AG09319 (cell line): ENCODE measurements at places on chromosomes 2 and 18.
A peak's percentile ranks its signal among the peaks of the same experiment; 100 is the strongest.

DNA sequence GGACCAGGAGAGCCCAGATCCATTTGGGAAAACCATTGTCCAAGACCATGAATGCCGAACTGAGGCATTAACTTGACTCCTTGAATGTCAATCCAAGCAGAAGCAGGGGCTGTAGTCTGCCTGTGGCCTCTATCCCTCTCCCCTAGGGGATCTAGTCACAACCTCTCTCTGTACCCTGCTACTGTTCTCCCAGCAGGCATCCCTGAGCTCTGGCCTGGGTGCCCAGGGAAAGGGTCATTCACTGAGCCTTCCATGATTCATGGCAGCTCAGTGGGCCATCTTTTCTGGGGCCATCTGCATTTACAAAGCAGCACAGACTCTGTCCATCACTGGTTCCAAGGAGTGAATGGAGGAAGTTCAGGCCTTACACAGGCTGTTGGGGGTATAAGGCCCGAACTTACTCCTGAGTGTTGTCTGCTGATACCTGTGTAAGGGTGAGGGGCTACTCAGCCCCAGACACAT is 151.8 kb downstream of the ZFP36L2 start:
- no peak for DNase-seq

DNA sequence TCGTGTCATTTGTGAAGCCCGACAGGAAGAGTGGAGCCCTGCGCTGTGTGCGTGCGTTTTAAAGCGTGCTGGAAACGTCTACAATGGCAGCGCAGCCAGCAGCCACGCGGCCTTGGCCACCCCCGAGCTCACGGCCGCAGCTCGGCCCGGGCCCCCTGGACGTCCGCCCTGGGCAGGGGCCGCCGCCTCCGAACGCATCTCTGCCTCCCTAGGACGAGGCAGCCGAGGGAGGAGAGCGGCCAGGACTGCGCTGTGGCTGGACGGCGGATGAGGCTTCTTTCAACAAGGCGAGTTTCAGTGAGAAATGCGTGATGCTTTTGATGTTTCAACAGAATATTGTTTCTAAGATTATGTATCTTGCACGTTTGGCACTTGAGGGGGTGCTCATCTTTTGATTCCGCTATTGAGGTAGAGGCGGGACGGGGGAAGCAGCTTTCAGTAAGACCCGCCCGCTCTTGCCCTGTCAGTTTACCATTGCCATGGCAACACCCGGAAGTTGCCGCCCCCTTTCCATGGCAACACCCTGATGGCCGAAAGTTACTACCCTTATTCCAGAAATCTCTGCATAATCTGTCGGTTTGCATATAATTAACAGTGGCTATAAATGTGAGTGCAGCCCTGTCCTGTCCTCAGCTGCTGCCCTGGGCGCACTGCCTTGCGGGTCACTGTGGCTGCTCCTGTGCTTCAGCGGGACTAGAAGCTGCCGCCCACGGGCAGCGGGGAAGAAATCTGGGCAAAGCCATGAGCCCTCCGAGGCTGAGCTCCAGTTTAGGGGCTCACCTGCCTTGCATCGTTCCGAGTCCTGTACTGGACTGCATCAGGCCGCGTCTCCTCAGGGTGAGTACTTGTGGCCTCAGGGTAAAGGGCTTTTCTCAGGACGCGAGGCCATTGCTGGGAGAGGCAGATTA is 38.6 kb downstream of the ADNP2 start:
- DNase-seq: peak; percentile 42

- DNase-seq: no peak
Observed at GRCh38 chr2:43420389-43420801, 175.4 kb downstream of the THADA start.

GRCh38 chr18:48126240-48126639 is 195.8 kb upstream of the SMAD2 start:
- no peak for DNase-seq

DNA sequence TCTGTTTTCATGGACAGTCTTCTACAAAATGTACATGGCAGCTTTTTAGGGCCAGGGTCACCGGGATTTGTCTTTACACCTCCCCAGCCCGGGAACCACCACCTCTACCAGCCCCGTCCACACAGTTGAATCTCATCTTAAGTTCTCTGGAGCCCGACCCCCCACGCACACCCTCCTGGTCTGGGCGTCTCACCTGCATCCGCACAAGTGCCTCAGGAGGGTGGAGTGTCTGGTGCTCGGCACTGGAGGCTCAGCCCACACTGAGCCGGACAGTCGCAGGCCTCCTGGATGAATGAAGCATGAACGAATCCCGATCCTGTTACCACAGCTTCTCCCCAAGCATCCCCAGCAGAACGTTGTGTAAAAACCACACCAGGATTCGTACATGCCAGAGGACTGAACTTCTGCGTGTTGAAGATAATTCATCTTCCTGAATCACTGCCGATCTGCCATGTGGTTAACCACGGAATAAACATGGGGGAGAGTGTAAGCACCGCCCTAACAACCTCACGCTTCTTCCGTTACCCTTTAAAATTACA is 162.0 kb downstream of the RTP5 start:
- DNase-seq: peak; percentile 35

GRCh38 chr2:230492107-230492506 is 76.1 kb downstream of the SP100 start:
- no peak for DNase-seq

GRCh38 chr18:3213300-3214059 is 6.3 kb downstream of the MYOM1 start:
- DNase-seq: no peak

- no peak for DNase-seq
Observed at GRCh38 chr2:161992531-161992930, 81.5 kb downstream of the DPP4 start.

DNA sequence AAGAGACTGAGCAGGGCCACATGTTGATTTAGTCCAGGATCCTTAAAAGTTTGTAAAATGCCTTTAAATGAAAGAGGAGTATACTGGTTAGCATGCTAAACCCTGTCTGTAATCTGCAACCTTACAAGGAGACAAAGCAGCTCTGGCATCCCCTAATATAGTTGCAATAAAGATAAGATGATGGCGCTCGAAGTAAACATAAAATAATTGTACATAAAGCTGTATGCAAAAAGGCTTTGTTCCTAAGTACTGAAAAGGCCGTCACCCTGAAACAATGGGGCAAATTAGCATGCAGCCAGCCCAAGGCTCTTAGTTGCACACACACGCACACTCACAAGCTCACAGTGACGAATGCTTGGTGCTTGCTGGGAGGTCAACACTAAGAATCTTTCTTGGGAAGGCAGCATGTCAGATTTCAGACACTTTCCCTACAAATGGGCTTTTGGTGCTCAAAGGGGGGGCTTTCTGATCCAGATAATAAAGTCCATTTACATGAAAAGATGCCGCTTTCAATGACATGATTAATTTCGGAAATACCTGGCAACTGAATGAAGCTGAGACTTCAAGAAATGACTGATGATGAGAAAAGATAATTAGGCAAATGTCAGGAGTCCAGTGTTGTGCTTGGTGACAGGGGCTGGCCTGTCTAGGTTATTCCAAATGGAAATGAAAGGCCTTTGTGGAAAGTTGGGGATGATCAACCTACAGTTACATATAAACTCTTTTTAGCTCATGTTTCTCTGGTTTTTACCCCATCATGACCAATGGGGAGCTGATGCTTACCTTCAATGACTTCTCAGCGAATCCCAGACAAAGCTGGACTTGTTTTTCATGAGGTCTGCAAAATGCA is 370.3 kb downstream of the MEIS1 start:
- DNase-seq: no peak

GRCh38 chr2:224099861-224100643 is 61.0 kb upstream of the SERPINE2 start:
- DNase-seq: no peak

DNA sequence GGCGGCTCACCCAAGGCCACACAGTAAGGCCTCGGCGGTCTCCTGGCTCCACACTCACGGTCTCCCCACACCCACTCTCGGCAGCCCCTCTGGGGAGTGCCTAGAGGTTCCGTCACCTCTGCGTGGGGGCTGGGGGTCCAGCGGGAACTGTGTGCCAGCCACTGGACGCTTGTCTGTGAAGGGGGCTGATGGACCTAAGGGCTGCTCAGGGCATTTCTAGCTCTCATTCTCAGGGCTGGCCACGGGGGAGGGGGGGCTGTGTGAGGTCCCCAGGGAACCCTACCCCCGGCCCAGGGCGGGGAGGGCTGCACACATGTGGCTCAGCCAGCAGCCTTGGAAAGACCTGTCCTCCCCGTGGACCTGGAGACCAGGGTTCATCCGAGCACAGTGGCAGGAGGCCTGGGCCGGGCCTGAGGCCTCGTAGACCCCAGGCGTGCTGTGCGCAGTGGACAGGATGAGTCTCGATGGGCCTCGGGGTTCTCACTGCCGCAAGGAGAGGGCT is 27.1 kb upstream of the ODC1 start:
- DNase-seq: no peak

DNA sequence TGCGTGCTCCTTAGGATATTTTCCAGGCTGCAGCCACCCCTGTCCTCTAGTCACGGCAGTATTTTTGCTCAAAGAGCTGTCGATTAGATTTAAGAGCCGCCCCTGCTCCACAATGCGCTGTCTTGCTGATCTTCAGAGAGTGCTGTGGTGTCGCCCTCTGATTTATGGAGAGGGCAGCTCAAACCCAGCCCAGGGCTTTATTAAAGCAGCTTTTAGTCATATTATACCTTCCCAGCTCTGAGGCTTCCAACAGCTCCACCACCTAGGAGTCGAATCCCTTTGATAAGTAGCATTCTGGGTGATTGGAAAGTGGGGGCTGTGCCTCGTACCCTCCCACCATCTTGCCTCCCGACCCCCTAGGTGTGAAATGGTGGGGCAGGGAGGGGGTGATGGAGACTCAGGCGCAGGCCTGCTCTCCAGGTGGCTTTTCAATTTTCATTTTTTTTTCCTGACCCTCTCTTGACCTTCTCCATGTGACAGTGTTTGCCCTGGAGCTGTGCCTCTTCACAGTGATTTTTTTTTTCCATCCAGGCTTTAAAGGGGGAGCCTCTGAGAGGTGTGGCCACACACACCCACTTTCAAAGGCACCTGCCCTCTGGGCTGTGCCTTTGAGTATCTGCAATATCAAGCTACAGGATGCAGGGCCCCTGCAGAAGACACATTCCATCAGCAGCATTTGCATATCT is 53.1 kb upstream of the NRP2 start:
- no peak for DNase-seq

DNA sequence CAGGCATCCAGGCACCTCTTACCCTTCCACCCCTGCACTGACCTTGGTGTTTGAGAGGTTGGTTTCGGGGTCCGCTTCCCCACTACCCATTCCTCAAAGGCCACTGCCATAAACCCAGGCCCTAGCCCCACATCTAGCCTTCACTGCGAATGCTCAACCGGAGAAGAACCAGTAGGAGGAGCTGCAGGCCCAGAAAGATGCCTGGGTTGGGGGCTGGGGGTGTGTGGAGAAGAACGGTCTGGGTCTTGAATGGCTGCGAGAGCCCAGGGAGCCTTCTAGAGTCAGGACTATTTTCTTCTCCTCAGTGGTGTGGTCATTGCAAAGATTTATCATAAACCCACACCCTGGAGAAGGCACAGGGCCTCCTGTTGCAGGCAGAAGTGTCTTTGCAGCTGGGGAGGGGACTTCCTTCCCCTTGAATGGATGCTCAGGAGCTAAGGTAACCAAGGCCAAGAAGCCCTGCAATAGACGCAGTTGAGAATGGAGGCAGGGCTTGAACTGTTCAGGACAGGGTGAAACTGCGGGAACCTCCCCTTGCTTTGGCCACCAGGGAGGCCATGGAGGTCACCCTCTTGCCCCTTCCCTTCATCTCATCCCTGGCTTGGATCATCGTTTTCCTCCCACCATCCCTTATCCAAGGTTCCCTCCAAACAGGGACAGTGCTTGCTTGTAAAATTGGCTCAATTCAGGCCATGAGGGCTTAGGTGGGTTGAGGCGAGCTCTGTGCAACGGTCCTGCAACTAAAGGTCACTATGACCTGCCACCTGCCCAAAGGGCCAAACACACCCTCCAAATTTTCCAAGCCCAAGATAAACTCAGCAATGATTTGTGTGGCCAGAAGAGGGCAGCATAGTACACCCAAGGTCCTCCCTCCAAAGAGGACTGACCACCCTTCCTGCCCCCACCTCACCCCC is 20.9 kb downstream of the THNSL2 start:
- DNase-seq: no peak

GRCh38 chr2:227150222-227150936 is 13.6 kb downstream of the COL4A4 start:
- DNase-seq: no peak

GRCh38 chr2:19887510-19887909 is 14.3 kb downstream of the TTC32 start:
- DNase-seq: no peak

- no peak for DNase-seq
Observed at GRCh38 chr2:70992945-70993853, 1.5 kb downstream of the TEX261 start.

DNA sequence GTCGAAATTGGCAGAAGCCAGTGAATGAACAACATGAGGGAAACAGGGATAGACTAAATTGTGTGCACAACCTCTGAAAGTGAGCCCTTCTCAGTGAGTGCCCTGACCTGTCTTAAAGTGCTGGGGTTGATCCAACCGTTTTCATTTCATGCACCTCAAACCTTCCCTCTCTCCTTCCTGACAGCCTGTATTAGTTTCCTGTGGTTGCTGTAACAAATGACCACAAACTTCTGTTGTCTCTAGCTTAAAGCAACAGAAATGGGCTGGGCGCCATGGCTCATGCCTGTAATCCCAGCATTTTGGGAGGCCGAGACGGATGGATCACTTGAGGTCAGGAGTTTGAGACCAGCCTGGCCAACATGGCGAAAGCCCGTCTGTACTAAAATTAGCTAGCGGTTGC is 48.8 kb upstream of the PPP1CB start:
- DNase-seq: no peak

- DNase-seq: no peak
Observed at GRCh38 chr2:74416778-74417177, 4.6 kb downstream of the C2orf81 start.

DNA sequence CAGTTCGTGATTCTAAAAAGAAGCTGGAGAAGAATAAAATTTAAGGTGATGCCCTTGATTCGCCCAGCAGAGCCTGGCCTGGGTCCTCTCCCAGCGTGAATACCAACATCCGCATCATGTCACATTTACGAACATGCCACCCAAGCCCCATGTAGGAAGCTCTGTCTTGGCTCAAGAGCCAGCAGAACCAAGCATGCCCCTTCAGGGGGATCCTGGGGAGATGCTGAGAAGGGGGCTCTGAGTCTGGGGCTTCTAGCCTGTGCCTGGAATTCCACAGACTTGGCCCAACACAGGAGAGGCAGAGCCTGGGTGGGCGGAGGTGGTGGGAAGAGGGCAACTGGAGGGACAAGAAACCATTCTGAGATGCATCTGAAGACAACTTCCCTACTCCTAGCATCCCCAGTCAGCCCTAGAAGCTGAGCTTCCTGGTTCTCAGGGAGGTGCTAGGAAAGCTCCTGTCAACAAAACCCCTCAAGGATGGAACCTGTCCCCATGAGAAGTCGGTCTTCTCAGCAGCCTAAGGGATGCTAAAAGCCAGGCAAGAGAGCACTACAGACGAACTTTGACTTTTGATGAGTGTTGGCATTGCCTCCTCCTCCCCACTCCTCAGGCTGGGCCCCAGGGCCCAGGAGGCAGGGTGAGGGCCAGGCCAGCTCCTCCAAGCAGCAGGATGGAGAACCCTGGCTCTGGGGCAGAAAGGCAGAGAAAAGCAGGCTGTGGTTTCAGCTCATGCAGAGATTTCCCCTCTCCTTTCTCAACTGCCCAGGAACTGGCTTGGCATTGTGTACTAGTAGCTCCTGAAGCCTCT is 57.9 kb downstream of the POLR1A start:
- no peak for DNase-seq
